NCI-H526 (cell line): ENCODE measurements at places on chromosomes 16 and 17.

DNA sequence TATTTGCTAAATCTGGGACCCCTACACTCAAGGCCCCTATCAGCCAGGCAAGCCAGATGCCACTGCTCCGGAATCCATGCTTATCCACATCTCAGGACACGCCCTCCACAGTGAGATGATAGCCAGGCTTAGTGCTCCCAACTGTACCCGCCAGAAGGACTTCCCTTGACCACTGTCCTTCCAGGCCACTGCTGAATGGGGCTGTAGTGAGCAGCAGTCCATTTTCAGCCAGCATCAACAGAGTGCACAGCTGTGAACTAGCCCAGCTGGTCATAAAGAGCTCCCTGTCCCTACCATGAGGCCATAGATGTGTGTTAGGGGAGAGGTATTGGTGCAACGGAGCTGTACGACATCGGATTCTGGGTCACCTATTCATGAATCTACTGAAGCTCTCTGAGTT is 13.0 kb upstream of the MED9 start:
- no peak for DNase-seq

DNA sequence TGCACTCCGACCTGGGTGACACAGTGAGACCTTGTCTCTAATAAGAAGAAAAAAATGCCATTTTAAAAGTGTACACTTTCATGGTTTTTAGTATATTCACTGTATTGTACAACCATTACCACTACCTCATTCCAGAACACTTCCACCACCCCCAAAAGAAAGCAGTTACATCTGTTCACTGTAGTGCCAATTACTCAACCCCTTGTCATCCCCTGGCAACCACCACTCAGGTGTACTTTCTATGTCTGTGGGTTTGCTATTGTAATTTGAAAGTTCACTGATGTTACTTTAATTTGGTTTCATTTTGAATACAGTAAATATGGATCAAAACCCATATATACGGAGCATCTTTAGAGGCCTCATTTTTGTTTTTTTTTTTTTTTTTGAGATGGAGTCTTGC is 6.1 kb downstream of the ZG16 start:
- no peak for DNase-seq

DNA sequence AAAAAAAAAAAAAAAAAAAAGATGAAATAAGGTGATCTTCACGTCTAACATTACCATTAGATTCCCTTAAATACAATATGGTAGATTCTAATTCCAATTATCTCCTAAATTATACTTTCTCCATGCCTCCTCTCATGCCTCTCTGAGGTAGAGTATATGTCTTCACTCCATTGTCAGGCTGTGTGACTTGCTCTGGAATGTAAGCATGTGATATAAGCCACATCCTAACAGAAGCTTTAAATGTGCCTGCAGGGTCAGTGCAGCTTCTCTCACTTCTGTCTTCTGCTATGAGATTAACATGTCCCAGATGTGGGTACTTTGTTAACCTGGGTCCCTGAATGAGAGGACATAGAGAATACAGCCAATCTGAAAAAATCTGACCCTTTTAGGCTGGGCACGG is 32.6 kb downstream of the MED13 start:
- DNase-seq: no peak

- no peak for DNase-seq
Measured at GRCh38 chr17:10648956-10649355, 8.2 kb downstream of the MYH3 start.

DNA sequence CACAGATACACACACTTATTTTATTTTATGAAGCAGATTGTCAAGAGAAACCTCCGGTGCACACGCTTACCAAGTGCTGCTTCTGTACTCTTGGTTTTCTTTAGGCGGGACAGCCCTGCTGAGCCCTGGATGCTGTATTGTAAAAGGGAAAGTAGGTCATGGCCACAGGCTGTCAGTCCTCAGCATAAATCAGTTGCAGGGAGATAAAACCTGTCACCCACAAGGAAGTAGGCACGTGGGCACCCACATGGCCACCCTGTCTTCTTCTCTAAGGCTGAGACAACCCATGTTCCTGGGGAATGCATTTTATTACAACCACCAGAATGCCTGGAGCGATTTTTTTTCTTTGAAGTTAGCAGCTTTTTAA is 59.3 kb downstream of the ASIC2 start:
- no peak for DNase-seq

DNA sequence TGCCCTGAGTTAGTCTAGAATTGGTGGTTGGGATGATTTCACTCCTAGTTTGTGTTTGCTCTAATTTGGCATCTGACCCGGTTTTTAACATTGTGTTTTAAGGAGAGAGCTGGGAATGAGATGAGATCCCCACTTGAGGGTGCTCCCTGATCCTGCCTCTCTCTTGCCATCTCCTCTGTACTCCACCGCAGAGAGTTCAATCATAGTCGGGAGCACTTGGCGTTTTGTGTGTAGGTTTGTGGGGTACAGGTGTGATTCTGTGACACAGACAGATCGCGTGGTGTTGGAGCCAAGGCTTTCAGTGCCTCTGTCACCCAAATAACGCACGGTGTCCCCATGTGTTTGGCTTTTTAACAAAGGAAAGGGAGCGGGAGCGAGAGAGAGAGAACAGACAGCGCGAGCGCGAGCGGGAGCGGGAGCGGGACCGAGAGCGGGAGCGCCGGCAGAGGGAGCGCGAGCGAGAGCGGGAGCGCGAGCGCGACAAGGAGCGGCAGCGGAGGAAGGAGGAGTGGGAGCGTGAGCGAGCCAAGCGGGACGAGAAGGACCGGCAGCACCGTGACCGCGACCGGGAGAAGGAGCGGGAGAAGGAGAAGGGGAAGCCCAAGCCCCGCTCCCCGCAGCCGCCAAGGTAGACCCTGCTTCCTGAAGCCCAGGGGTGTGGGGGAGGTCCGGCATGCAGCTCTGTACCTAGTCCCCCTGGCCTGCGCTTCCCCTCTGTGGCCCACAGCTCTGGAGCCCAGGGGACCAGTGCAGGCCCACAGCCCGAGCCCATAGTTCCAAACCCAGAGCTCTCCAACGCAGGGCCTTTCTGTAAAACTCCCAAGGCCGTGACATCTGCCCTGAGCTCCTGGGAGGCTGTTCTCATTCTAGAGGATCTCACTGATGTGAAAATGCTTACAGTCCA is 27.2 kb upstream of the IL17C start:
- DNase-seq: no peak

GRCh38 chr16:23394141-23394831 is 58.7 kb downstream of the COG7 start:
- DNase-seq: no peak

DNA sequence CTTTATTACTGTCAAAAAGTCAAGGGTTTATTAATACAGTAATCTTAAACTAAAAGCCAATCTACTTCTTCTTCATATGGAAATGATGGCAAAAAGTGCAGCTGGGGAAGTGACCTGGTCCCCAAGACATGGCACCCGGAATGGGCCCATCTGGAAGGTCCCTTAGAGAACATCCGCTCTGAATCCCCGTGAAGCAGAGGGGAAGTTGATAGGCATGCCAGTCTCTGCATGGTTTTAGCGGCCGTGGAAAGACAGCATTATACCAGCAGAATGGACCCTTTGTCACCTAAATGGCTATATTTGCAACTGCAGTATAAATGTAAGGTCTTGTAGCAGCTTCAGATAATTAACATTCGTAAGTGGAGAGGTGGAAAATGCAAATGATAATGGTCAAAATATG is 32.4 kb downstream of the COTL1 start:
- DNase-seq: no peak

GRCh38 chr16:50944436-50944835 is 202.6 kb downstream of the CYLD start:
- DNase-seq: no peak

DNA sequence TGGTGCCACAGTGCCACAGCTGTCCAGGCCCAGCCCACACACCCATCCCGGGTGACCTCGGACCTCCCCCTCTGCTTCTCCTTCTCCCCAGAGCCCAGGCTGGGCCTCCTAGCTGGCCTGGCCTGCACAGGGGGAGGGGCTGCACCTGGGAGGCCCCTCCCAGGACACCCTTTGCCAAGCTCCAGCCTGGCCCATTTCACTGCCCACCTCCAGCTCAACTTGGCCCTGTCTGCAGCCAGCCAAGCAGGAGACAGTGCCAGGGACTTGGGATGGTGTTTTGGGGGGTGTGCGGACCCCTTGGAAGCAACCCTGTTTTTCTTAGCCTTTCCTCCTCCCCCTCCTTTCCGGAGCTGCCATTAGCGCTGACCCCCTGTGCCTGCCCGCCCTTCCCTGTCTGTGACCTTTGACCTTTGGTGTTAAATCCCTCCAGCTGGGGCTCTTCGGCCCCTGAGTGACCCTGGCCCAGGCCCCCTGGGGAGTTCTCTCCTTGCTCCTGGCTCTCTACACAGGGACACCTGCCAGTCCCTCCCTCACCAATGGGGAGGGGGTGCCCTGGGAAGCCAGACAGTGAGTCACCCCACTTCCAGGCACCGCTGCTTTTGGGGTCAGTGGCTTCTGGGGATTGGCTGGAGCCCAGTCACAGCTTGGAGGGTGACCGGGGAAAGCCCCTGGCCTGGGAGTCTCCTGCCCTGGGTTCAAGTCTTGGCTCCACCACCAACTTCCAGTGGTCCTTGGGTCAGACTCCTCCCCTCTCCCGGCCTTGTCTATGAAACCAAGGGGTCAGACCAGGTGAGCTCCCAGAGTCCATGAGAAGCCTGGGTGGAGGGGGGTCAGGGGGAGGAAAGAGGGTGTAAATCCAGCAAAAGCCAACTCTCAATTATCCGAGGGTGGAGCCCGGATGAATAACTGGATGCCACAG is 1.9 kb downstream of the GLIS2 start:
- no peak for DNase-seq

GRCh38 chr17:4843321-4844000 is 10.3 kb downstream of the MINK1 start:
- DNase-seq: no peak

- DNase-seq: no peak
Measured at GRCh38 chr16:50136399-50136798, 16.7 kb upstream of the TENT4B start.

DNA sequence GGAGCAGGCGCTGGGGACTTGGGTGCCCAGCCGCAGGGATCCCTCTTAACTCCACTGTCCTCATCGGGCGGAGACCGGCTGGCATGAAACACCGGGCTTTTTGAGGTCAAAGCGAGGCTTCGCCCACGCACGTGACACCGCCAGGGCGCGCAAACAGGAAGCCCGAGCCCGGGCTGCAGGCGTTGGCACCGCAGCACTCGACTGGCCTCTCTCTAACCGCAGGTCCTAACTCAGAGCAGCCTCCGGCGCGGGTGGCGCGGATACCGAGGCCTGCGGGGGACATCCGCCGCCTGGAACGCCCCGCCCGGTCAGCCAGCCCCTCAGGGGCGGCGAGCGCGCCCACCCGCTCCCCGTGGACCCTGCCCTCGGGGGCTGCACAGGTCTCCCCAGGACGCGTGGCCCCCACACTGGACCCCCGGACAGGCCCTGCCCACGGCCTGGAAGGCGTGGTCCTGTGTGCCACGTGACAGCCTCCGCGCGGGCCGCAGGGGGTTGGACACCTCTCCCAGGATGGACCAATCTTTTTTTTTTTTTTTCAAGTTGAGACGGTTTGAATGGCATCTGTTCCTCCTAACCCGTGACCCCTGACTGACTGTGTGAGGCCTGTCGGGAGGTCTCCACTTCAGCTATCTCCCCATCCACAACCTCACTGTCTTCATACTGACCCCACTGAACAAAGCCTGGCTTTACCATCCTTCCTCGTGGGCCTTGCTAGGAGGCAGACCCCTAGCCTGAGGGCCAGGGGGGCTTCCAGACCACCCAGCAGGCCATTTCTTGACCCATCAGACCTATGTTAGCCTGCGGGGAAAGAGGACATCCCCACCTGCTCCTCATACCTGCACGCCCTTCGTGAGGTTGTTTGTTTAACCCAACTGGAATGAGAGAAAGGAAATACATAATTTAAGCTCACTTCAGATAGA is 8.4 kb upstream of the SLC47A2 start:
- no peak for DNase-seq

GRCh38 chr17:41107941-41108450 is 2.8 kb downstream of the KRTAP4-9 start:
- no peak for DNase-seq

DNA sequence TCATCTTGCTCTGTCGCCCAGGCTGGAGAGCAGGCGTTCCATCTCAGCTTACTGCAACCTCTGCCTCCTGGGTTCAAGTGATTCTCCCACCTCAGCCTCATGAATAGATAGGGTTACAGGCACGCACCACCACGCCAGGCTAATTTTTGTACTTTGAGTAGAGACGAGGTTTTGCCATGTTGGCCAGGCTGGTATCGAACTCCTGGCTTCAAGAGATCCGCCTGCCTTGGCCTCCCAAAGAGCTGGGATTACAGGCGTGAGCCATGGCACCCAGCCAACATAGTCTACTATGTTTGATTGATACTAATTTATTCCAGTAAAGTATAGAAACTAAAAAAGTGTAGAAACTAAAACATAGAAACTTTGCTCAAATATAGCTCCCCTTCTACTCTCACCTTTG is 94.9 kb downstream of the CA4 start:
- no peak for DNase-seq

DNA sequence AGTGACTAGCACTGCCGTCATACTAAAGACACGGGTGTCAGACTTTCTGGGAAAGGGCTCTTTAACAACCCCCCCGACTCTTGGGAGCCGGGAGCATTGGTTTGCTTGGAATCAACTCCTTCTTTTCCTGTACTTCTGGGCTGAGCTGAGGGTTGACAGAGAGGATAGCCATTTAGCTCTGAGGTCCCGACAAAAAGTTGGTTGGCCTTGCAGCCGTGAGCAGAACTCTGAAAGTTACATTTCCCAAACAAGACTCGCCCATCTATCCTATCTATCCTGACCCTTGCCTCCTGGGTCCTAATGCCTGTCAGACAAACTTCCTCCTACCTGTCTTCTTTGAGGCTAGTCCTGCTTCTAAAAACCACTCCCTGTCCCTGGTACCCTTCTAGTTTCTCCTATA is 460.8 kb upstream of the TOM1L1 start:
- no peak for DNase-seq

DNA sequence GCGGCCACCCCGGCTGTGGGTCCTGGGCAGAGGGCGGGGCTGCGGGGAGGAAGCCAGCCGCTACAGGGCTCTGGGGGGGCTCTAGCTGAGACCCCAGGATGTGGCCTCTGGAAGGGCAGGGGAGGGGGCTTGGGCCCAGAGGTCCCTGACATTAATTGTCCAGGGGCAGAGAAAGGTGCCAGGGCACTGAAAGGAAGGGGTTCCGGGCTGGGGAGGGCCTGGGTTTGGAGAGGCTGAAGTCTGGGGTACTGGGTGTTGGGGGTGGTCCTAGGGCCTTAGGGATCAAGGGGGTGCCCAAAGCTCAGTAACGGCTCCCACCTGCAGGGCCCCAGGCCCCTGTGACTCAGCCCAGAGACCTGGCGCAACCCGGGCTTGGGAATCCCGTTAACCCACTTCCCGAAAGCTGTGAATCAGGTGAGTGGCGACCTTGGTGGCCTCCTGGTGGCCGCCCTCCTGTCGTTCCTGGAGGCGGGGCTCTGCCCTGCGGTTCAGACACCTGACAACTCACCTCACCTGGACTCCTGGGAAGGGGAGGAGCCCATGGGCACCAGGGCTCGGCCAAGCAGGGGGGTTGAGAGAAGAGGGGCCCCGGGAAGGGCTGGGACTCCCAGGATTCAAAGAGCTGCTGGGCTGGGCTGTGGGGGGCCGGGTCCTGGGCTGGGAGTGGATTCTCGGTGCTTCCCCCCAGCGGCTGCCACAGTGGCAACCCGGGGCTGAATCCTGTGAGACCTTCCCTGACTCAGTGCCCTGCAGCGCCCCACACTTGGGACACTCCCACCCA is 465 bp upstream of the PRSS22 start:
- DNase-seq: no peak

GRCh38 chr16:3212006-3212405 is 23.0 kb downstream of the ZNF200 start:
- DNase-seq: no peak

GRCh38 chr17:19900809-19901208 is 33.1 kb upstream of the ULK2 start:
- DNase-seq: no peak
